CD14-positive monocyte (primary cell): ENCODE measurements at places on chromosomes 2 and 18.

- DNase-seq = no peak
These were observed 61.6 kb downstream of the BMP10 start for GRCh38 chr2:68809324-68810240.

DNA sequence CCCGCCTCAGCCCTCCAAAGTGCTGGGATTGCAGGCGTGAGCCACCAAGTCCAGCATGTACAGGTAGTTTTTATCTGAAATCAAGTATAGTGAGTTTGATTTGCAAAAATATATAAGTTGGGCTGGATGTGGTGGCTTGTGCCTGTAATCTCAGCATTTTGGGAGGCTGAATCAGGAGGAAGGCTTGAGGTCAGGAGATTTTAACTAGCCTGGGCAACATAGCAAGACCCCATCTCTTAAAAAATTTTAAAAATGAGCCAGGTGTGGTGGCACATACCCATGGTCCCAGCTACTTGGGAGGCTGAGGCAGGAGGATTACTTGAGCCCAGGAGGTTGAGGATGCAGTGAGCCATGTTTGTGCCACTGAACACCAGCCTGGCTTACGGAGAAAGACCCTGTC lies 5.6 kb upstream of the GALM start:
- no peak for DNase-seq

DNA sequence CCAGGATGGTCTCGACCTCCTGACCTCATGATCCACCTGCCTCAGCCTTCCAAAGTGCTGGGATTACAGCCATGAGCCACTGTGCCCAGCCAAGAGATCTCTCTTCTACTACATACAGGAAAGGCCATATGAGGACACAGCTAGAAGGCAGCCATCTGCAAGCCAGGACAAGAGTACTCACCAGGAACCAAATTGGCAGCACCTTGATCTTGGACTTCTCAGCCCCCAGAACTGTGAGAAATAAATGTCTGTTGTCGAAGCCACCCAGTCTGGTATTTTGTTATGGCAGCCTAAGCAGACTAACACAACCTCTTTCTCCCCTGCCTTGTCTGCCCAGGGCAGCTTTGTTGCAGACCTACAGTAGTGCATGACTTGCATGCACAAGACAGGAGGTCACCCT lies 211.3 kb upstream of the HAAO start:
- DNase-seq = no peak

DNA sequence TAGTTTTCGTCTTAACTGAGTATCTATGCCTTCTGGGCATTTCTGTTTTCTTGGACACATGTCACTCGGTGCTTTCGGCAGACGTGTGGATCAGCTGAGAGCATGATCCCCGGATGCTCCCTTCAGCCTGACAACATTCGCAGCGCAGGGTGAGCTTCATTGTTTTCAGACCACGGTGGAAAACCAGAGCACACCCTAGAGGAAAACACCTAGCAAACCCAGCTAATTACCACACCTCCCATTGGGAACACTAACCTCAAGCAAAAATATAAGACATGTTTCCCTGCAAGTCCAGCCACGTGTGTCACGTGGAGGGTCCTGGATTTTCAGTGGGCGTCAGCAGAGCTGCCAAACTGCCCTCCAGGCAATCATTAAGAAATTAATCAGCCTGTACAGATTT lies 31.0 kb downstream of the ANKRD29 start:
- no peak for DNase-seq

DNA sequence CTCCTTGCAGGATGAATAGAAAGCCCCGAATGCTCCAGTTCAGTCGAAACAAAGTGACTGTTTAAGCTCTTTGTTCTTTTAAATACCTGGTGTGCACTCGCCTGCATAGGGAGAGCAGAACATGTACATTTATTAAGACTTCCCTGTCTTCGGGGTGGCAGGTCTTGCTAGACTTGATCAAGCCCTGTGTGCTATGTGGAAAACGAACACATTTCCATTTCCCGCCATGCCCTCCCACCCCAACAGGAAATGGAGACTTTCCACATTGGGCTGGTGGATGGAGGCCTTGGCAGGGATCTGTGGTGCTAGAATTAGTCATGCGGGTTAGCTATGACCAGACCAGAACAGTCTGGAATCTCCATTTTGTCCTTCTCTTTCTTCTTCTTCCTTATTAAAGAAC lies 321.0 kb upstream of the THSD7B start:
- DNase-seq = no peak

DNA sequence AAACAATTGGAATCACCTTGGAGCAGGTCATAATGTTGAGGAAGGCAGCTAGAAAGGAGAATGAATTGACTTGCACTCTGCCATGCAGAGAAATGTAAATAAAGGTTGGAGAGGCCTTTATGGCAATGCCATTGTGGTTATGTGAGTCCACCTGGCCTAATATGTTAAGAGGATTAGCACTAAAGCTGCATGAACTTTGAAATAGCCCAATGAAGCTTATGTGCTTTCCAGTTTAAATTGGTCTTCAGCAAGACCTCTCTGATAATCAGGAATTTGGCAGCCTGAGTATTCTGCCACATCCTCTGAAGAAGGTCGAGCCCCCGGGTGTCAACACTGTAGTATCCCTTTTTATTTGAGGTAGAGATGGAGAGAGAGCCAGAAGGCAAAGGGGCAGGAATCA lies 464.9 kb downstream of the CDH2 start:
- no peak for DNase-seq

GRCh38 chr18:23689031-23689615 lies at the start of gene LAMA3:
LAMA3 (plus strand) TSS chr18:23689453; CDS start chr18:23689684, 231 bp downstream.
- no peak for DNase-seq

DNA sequence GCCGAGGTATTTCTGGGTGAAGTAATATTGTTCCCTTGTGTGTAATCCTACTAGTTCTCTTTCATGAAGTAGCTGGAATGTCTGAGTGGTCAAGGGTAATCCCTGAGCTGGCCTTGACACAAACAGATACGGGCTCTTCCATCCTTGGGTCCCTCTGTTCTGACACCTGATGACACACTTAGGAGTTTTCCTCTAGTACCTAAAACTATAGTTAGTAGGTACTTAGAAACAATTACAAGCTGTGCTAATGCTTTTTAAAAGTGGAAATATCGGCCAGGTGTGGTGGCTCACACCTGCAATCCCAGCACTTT lies 59.2 kb upstream of the IL1R1 start:
- no peak for DNase-seq

- DNase-seq = no peak
These were observed 194.2 kb downstream of the GLI2 start for GRCh38 chr2:120929829-120930228.
